ENCODE measurements at places on chromosomes 3 and 15.

GRCh38 chr3:136067211-136067610, 101.7 kb downstream of the PPP2R3A start:
- no peak for DNase-seq

DNA sequence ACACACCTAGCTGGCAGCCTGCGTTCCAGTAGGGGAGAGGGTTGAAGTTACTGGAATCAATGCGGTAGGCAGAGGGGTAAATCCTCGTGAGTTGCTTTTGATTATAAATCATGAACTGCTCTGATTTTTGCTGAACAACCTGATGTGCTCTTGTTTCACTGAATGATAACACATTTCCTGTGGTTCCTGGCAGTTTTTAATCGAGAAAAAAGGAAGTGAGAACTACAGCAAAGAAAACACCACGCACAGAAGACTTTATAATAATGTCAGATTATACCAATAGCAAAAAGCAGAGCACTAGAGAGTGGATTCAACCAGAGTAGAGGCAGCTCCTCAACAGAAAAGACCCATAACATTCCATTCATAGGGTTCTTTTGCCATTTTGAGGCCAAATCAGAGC, 200.8 kb upstream of the STRIT1 start:
- DNase-seq: no peak

DNA sequence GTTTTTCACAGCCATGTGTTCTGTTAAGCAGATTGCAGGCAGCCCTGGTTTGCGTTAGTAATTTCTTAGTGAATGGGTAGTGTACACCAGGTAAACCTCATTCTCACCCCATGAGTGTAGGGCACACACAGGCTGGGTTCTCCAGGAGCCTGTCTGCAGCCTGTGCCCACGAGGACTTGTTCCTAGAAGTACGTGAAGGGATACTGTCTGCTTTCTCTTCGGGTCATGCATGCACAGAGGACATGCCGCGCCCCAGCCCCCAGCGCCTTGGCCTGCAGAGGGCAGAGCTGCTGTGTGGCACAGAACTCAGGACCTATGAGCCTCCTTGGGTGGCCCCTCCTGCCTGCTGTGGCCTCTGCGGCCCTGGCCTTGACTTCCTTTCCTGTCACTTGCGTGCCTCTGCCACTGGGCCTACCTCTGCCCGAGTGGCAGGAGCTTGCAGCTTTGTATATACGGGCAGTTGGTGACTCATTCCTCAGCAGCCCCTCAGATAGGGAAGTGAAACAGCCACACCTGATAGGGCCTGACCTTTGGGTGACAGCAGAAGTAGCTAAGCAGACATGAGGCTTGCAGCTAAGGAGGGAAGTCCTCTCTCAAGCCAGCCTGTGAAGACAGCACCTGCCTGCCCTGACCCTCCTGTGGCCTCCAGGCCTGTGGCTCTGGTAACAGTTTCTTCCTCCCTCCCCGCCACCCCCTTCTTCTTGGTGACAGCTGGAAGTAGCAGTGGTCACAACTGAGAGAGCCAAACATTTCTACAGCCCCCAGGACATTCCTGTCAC, 19.5 kb downstream of the PPCDC start:
- no peak for DNase-seq

GRCh38 chr3:190854062-190854461, 8.4 kb downstream of the GMNC start:
- DNase-seq: no peak

- DNase-seq: peak; percentile 18
These were observed 15.2 kb downstream of the TRAIP start for GRCh38 chr3:49841126-49841696.

DNA sequence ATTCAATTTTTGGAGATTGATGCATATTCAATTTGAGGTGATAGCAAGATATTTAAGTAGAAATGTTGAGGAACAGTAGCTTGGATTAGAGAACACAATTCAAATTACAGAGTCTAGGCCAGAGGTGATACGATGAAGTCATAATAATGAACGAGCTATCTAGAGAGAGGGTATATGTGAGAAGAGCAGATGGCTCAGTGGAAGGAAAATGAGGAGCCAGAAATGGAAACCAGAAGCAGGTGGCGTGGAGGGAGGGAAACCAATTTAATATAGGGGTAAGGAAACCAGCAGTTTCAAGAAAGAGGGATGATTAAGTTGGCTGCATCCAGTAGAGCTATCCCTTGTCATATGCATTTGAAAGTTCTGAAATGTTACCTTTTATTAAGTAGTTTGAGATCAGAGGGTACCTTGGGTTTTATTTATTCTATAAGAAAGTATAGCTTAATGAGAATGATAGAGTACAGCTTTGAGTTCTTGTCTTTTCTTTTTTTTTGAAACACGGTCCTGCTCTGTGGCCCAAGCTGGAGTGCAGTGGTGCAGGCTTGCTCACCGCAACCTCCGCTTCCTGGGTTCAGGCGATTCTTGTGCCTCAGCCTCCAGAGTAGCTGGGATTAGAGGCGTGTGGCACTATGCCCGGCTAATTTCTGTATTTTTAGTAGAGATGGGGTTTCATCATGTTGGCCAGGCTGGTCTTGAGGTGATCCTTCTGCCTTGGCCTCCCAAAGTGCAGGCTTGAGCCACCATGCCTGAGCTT, 22.1 kb downstream of the NCK1 start:
- DNase-seq: no peak

- DNase-seq: no peak
These were observed 97.8 kb upstream of the ROBO2 start for GRCh38 chr3:76942101-76942500.

- DNase-seq: no peak
These were observed 6.8 kb downstream of the CHRNA3 start for GRCh38 chr15:78614021-78614420.
